ENCODE measurements at places on chromosomes 6 and 20. TPM values are rescaled to one million over a fixed set of nuclear protein-coding genes. Genes with fewer than 3 reads are reported as not detected.

RIPPLY2 gene
- not detected for total RNA-seq

HLA-DOB gene
- total RNA-seq: 2.6 TPM

ANKRD6 gene
- 36.3 TPM for total RNA-seq

NOX3 gene
- total RNA-seq: not detected

FAXC gene
- 23.0 TPM for total RNA-seq

FAM209B gene
- total RNA-seq: not detected

CENPB gene
- total RNA-seq: 5.0 TPM

PRRC2A gene
- total RNA-seq: 55.5 TPM

CYP39A1 gene
- total RNA-seq: 7.1 TPM

ECT2L gene
- not detected for total RNA-seq

GATA5 gene
- 0.12 TPM for total RNA-seq

GNAS-AS1 gene
- 5.8 TPM for total RNA-seq

RFX6 gene
- not detected for total RNA-seq

ULBP2 gene
- total RNA-seq: not detected

ADTRP gene
- total RNA-seq: not detected

SLC32A1 gene
- total RNA-seq: 0.04 TPM

SLC17A2 gene
- not detected for total RNA-seq

MMUT gene
- 14.4 TPM for total RNA-seq

TNFRSF6B gene
- not detected for total RNA-seq

BANF2 gene
- not detected for total RNA-seq

KIAA0408 gene
- total RNA-seq: 9.7 TPM

FAM184A gene
- 9.8 TPM for total RNA-seq

CDH22 gene
- total RNA-seq: 0.28 TPM

SLC4A11 gene
- total RNA-seq: 0.95 TPM

CD109 gene
- 1.2 TPM for total RNA-seq

CAGE1 gene
- total RNA-seq: 0.03 TPM

OR2H1 gene
- not detected for total RNA-seq

JPH2 gene
- not detected for total RNA-seq

BFSP1 gene
- not detected for total RNA-seq

XKR7 gene
- total RNA-seq: 0.07 TPM

GMPR gene
- not detected for total RNA-seq

TIAM2 gene
- 12.7 TPM for total RNA-seq

KCNG1 gene
- total RNA-seq: 11.4 TPM

ALDH8A1 gene
- total RNA-seq: not detected

GSTA2 gene
- total RNA-seq: not detected

TRIM10 gene
- not detected for total RNA-seq
